ENCODE measurements at places on chromosomes 2 and 18.

- no peak for DNase-seq
Observed at GRCh38 chr18:57696271-57696670, 74.6 kb upstream of the NARS1 start.

- DNase-seq, result no peak
Observed at GRCh38 chr18:31791817-31792579, 31.3 kb upstream of the SLC25A52 start.

GRCh38 chr18:3903337-3903736 lies 453.4 kb downstream of the TGIF1 start:
- no peak for DNase-seq

GRCh38 chr18:26429535-26430226 lies 118.7 kb downstream of the KCTD1 start:
- DNase-seq, result peak; percentile 75

DNA sequence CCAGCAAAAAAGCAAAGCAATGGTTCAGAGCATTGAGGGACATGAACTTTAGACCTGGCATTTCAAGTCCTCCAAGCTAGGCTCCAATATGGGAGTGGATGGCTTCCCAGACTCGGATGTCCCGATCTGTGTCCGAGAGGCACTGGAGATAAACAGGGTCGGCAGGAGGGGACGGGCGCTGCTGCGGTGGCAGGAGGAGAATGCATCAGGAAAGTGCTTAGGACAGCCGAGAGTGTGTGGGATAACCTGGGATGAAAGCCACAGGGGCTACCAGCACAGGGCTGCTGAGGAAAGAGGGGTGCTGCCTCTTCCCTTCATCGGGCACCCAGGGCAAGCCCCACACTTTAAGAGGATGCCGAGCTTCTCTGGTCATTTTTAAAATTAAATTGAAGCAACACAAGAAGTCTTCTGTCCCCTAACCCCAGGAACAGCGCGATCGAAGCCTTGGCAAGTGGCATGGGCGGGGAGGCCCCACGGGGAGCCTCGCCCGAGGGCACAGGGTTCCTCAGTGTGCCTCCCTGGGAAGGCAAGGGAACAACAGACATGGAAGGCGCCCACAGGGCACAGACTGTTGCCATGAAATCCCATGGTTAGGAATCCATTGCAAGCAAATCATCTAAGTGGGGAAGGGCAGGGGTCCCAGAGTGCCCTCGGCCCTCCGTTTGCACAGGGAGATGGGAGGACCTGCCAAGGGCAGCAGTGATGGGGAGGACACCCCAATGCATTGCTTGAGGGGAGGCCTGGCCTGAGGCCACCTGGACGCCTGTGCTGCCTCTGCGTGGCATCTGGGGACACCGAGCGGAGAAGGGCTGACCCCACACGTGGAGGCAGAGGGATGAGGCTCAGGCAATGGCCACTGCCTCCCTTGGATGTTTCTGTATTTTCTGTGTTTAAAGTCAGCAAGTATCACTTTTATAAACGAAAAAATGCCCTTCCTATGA lies 78.5 kb upstream of the GPC1 start:
- DNase-seq, result no peak
